ENCODE measurements at places on chromosomes 3 and 15.

- no peak for DNase-seq
Observed at GRCh38 chr3:161854232-161854771, 357.7 kb downstream of the OTOL1 start.

- DNase-seq = no peak
Observed at GRCh38 chr3:97930018-97930417, 42.2 kb downstream of the RIOX2 start.

GRCh38 chr3:8154617-8155016 is 347.0 kb upstream of the LMCD1 start:
- DNase-seq = no peak

DNA sequence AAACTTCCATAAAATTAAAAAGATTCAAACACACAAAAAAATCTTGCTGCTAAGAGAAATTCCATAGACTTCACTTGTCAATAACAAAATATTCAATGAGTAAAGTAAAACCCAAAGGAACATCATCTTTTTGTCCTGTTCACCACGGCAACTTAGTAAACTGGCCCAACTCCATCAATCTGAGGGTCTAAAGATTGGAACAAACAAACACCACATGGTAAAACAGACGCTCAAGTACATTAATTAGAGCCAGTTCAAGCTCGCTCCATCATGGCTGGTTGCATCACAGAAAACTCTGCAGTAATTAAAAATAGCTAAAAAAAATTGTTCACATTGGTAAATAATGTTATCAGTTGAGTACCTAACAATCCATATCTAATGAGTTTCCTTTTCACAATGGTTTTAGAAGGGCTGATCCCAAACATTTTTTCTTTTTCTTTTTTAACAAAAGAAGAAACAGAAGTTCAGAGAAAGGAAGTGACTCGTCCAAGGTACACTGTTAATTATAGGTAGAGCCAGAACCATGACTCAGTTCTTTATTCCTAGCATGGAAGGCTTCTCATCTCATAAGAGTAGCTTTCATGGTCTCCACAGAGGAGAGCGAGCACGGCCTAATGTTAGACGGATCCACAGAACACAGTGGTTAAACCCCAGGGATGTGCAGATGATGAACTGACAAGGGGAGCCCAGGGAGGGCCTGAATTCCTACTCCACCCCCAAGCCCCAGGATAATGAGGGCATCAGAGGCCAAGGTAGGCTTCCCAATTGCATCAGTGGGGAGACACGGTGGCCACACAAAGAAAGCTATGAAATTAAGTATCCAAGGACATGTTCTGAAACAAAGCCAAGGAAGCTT is 79.2 kb upstream of the ARHGEF3 start:
- DNase-seq = no peak

DNA sequence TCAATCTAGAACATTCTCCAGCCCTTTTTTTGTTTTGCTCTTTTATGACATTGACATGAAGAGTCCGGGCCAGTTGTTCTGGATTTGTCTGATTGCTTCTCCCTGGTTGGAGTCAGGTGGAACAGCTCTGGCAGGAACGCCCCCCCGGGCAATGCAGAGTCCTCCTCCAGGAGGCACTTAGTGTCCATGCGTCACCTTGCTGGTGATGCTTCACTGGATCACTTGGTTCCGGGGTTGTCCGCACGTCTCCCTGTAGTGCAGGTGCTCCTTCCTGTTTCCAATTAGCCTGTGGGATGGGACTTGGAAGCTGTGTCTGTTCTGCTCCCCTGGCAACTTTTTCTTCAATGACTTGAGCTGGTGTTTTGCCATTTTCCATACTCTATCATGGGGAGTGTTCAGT is 9.8 kb downstream of the CSK start:
- no peak for DNase-seq

DNA sequence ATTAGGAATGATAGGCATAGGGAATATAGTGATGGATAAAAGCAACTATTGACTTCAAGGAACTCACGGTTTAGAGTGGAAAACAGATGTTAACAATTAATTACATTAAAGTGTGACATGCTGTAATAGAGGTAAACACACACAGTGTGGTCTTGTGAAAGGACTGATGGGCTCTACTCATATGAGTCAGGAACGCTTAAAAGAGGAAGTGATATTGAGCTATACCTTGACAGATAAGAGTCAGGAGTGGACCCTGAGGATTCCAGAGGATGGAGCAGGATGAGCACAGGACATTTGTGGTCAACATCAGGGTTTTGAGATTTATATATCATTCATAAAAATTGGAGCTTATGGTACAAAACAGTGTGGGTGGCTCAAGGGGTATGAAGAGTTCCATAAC is 11.0 kb downstream of the EXOG start:
- DNase-seq = no peak

GRCh38 chr3:38102444-38102814 is 34.5 kb downstream of the ACAA1 start:
- DNase-seq = no peak

DNA sequence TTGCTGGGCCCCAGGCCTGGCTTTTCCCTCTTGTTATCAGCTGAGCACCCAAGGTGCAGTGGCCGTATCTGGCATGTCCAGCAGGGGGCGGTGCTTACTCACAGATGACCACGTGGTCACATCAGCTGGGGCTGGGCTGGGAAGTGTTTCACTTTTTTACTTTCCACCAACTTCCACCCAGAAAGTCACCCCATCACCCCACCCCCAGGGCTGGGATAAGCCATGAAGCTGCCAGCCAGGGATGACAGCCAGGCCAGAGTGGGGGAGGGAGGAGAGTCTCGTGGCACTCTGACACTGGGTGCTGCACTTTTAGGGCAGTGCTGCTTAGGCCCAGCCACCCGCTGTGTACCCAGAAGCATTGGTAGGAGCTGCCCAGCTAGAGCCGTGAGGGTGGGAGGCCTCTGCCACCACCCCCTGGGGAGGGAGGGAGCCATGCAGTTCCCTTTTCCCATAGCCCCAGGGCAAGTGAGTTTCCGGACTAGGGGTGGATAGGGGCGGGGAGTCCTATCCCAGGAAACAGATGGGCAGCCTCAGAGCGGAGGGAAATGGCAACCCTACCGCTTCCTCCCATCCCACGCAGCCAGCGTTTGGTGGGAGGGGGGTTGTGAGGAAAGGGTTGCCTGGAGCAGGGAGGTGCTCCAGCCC is 6.1 kb downstream of the PPCDC start:
- DNase-seq = peak; percentile 69

GRCh38 chr3:8153800-8154199 is 347.8 kb upstream of the LMCD1 start:
- no peak for DNase-seq

DNA sequence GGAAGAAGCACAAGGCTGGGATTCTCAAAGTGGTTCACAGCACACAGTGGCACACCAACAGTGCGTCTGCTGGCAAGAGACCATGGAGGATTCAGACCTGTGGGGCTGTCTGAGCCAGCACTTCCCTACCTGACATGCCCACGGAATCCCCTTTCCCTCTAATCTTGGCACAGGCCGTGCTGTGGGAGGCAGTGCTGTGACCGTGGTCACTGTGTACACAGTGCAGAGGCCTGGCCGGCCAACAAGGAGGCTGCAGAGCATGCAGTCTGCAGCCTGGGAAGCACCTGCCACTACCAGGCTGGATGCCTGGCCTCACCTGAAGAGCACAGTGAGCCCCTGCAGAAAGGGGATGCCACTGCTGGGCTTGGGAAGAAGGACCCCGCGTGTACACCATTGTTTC is 301.0 kb upstream of the LYSMD4 start:
- no peak for DNase-seq

GRCh38 chr3:170809007-170809974 is 60.7 kb downstream of the RPL22L1 start:
- DNase-seq = no peak

GRCh38 chr3:69119681-69120080 is 2.7 kb downstream of the LMOD3 start:
- DNase-seq = no peak

GRCh38 chr15:46280762-46281542 is 646.1 kb downstream of the SQOR start:
- DNase-seq = no peak

DNA sequence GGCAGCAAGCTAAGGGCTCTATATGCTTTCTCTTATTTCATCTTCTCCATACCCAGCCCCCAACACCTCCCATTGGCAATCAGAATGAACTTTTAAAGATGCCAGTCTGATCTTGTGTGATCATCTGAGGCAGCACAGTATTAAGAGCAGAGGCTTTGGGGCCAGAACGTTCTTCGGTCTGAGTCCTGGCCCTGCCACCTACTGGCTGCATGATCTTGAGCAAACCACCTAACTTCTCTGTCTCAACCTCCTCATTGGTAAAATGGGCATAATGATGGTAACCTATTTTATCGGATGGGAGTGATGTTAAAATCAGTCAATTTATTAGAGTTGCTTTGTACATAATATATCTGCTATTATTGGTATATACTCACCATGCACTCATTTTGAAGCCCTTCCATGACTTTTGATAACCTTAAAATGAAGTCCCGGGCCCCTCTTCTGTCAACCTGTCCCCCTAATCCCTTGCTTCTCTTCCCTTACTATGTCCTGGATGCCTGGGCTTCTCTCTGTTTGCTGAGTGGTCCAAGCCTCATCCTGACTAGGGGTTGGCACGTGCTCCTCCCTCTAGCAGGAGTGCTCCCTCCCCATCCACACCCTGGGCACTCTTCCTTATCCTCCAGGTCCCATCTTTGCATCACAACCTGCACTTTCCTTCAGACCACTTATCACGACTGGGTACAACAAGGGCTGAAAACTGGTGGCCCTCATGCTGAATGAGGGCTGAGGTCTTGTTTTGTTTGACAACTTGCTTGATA is 6.3 kb downstream of the EFCAB12 start:
- DNase-seq = no peak

DNA sequence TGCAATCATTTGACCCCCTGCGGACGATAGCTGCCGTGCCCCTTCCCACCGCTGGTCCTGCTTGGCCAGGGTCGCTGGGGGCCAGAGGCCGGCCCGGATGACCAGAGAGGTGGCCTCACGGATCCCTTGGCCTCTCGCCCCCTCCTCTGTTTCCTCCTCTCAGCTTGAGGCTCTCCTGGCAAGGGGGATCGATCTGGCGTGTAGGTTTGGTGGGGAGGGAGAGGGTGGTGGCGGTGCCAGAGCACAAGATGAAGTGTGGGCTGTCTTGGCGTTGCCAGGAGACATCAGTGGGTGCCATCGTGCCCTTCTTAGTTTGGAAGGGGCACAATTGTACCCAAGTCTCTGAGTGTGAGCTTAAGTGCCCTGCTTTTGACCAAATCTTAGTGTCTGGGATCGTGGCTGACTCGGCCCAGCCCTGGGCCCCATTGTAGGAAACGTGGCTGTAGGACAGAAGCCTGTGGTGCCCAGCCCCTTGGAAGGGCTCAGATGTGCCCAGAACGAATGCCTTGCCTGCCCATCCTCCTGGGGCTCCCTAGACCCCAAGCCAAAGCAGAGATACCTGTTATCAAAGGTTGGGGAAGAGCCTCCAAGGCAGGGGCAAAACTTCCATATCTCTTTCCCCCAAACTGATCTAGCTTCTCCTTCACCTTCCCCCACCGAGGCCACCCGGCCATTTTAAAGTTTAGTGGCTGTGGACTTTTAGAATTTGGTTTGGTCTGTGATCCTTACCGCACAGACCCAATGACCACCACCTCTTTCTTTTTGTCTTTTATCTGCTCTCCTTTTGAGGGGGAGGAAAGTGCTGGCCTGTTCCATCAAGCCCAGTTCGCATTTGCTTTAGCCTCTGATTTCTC is 14.4 kb downstream of the NR2F2 start:
- DNase-seq = no peak

GRCh38 chr3:114454551-114455251 is 160.9 kb downstream of the TIGIT start:
- no peak for DNase-seq

GRCh38 chr3:13317596-13318320 is 102.4 kb downstream of the NUP210 start:
- no peak for DNase-seq

DNA sequence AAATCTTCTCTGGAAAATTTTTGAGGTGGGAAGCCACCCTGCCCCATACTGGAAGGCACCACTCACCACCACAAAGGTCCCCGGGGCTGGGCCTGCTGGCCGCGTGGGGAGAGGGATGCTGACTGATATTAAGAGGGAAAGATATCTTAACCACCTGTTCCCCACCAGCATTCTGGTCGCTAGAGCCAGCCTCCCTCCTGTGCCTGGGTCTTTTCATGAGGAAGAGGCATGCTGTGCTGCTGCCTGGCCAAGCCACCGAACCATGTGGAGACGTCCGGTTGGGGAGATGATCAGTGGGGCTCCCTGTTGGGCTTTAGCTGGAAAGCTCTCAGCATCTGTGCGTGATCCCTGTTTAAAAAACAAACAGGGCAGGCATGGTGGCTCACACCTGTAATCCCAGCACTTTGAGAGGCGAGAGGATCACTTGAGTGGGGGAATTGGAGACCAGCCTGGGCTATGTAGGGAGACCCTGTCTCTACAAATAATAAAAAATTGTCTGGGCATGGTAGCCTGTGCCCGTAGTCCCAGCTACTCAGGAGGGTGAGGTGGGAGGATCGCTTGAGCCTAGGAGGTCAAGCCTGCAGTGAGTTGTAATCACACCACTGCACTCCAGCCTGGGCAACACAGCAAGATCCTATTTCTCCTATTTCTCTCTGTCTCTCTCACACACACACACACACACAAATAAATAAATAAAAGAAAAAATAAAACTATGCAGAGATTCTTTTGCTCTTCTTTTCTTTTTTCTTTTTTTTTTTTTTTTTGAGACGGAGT is 1.0 kb downstream of the KLHL18 start:
- DNase-seq = no peak

GRCh38 chr15:49923671-49924070 is 195.4 kb downstream of the ATP8B4 start:
- DNase-seq = no peak

DNA sequence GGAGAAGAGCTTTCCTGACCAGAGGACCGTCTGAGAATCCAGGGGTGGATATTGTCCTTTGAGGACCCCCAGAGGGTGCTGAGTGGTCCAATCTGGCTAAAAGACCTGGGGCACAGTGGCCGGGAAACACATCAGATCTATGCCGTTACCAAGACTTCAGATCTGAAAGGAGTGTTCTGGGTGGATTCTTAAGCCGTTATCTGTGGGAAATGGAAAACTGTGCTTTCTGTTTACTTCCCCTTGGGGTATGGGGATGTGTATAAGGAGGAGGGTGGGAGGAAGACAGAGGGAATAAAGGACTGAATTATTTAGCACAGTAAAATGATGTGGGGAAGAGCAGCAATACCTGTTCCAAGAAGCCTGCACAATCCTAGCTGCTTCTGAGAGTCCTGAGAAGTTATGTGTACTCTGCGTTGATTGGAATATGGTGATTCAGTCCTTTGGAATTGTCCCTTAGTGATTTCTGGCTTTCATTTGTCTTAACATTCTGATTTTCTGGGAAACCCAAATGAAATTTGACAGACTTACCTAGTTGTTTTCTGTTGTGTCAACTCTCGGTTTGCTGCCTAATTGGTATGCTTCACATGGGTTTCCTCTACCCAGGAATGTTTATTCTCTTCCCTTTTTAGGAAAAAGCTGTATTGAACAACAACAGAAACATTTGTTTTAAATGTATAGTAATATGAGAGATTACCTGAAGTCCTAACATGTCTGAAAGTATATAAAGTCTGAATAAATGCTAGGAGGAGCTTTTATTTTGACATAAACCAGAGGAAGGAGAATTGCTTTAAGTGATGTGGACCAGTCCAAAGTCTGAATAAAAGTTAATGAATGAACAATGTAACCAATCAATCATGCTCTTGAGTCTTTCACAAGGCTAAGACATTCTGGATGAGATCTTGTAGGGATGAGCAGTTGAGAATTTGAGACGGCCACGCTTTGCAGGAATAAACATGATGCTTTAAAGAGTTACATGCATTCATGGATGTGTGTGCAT is 427.1 kb upstream of the C2CD4B start:
- no peak for DNase-seq

Data from D721Med (cell line).